Suppressor macrophage treated with lipopolysaccharide for 4 hours (primary cell): ENCODE measurements at places on chromosomes 5 and 9.
A peak's percentile ranks its signal among the peaks of the same experiment; 100 is the strongest.

GRCh38 chr5:35371951-35372426 lies 141.7 kb upstream of the PRLR start:
- DNase-seq, result no peak

DNA sequence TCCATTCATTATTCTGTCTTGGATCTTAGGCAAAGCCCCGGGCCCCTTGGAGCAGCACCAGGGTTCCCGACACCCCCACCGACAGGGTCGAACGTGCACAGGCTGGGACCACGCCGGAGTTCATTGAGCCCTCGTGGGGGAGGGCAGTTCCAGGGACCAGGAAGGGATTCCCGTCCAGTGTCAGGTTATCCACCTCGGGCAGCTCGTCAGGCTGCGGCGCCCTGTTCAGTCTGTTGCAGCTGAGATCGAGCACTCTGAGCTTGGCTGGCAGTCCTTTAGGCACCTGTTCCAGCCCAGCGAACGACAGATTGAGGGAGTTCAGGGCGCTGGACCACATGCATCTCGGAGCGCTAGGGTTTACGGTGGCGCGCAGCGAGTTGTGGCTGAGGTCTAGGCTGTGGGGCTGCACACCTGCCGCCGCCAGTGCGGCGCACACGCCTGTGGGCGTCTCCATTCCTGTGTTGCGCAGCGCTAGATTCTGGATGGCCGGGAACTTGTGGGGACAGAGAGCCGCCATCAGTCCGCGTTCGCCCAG lies 1.1 kb downstream of the CD14 start:
- DNase-seq, result no peak

- no peak for DNase-seq
Observed at GRCh38 chr9:21729648-21730047, 72.8 kb upstream of the MTAP start.

DNA sequence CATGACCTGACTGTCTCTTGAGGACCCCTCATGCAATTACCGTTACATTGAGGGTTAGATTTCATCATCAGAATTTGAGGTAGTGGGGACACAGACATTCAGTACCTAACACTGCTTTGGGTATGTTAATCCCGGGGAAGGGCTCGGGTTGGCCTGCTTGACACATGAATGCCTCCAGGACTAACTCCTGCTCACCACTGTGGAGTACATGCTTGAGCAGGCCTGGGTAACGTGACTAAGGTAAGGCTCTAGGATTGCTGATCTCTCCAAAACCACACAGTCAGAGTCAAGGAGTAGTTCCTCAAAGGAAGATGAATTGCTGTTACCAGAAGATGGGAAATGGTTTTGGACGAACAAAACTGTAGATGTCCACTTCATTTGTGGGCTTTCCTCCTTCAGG lies 376.3 kb upstream of the ZNF462 start:
- DNase-seq, result no peak

DNA sequence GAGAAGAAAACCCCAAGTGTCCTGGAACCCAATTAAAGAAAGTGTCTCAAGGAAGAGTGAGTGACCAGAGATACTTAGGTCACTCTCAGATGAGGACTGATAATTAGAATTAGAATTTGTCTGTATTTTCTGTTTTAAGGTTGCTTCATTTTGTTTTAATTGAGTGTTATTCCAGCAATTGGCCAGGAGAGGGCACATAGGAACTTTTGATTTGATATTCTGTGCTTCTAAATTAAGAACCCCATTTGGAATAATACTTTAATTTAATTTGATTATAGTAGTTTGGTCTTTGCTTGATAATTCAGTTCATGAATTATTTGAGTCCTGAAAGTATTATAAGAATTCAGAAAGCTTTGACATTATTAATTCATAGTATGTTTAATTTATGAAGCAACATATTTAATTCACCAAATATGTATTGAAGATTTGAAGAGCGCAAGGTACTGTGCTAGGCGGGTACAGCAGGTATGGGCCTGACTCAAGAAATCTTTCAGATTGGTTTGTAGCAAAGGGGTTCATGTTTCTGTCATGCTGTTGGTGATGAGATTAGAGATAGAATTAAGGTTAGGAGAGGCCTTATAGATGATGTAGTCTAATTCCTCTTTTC lies 4.9 kb downstream of the MRPL22 start:
- peak; percentile 28 for DNase-seq

DNA sequence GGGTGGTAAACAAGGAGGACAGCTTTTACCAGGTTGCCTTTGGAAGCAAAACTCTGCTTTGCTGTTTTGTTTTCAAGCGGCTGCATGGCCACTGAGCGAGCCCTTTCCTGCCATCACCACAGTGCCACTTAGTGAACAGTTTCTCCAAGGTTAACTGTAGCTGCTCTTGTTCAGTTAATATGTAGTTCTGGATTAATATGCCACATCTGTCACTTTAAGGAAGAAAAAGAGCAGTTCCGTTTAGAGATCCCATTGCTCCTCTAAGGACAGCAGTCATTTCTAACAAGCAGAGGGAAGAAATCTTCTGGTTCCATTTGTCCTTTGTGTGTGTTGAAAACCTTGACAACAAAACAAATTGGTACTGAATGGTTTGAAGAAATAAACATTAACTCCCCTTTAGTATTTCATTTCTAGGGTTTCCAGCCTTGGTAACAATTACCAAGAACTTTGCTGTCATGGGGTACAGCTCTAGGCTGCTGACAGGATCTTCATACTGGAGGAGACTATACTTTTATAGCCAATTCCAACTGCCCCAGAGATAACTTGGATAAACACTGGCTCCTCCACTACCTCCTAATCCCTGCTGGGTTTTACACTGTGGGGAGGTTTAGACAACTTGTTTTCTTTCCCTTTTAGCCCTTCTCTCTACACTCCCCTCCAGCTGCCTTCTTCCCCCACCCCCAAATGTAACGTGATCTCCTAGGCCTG lies 10.3 kb upstream of the ABL1 start:
- no peak for DNase-seq

DNA sequence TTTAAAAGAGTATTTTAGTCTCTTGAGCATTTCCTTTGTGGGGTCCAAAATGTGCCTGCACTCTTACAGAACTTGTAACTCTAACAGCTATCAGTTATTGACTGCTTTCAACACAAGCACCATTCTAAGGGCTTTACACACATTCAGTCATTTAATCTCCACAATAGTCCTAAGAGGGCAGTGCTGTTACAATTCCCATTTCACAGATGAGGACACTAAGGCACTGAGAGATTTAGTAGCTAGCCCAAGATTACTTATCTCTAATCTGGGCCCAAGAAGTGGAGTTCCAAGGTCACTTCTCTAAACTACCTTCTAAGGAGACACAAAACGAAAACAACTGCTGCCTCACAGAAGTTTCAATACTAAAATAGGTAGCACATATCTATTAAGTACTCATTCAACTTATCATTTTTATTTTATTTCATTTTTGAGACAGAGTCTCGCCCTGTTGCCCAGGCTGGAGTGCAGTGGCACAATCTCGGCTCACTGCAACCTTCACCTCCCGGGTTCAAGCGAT lies 275.2 kb downstream of the CWC27 start:
- DNase-seq, result no peak

DNA sequence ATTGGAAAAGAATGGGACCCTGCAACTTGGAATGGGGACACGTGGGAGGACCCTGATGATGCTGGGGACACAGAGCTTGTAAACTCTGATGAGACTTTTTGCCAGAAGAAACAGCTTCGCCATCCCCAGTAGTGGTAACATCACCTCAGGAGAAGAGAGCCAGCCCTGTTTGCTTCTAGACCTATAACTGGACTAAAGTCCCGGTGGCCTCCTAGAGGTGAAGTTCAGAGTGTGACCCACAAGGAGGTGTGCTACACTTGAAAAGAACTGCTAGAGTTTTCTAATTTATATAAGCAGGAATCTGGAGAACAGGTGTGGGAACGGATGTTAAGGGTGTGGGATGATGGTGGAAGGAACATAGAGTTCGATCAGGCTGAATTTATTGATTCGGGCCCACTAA lies 19.8 kb downstream of the NSA2 start:
- no peak for DNase-seq

DNA sequence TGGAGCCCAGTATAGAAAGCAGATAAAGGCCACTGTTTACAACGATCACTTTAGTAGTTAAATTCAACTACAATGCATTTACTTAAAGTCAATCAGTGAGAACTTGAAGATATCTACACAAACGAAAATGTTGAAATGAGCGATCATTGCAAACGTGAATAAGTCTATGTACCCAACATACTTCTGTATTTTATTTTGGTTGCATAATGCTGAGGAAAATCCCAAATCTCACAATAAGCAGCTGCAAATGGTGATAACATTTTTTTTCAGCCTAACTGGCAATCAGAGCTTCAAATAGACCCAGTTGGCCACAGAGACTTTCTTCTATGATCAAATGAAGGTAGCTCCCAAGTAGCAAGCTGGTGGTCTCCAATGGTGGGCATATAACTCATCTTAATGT lies 32.1 kb downstream of the PDGFRB start:
- DNase-seq, result peak; percentile 93

GRCh38 chr9:113541019-113541900 lies 77.7 kb downstream of the RGS3 start:
- no peak for DNase-seq

GRCh38 chr9:214648-215493 lies at the start of gene DOCK8:
TSS of gene DOCK8 (plus strand) at chr9:214865. CDS start at chr9:214977, 112 bp downstream.
- peak; percentile 91 for DNase-seq

DNA sequence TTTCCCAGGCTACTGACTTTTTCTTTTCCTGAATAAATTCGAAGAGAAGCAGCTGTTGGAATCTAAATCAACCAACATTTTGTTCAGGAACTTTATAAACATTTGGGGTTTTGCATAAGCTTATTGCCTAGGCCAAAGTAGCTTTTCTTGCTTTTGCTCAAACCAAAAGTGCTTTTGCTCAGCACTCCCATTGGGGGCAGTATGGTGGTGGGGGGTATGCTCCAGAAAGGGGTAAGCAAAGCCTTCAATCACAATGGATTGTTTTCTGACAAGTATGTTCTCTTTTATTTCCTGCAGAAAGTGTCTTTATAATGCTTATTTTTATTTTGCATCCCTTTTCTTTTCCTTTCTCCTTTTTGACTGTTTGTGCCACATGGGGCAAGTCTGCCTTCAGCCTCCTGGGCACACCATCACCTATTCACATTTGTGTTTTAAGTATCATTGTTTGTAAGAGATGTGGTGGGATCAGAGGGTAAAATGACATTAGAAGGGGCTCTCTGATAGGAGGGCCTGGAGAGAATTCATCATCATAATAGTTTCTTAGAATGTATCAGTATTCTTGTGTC lies 86.0 kb downstream of the PRDM6 start:
- no peak for DNase-seq

DNA sequence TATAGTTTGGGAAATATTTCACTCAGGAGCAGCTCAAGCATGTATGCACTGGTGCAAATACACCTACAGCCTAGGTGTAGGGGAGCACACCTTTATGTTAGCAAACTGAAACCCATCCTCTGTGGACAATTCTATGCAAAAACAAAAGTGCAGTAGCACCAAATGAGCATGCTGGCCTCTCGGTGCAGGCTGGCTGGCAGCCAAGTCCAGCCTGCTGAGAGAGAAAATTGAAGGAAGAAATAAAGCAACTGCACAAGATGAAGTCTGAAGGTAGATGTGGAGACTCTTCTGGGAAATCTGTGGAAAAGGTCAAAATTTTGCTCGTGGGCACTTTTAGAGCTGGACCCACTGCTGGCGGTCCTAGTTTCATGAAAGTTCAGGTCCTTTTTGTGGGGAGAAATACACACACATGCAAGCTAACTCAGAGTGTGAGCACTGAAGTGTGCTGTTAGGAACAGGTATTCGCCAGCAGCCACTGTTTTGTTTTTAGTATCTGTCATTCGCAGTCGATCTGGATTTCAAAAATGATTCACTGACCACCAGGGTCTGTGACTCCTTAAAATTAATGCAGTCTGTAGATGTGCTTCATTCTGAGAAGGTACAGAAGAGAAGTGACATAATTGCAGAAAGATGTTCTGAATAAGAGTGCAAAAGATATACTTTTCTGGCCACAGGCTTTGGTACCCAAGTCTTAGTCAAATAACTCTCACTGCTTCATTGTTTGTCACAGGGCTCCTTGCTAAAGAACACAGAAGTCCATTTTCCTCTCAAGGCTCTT lies 281.7 kb downstream of the PARP8 start:
- DNase-seq, result no peak

DNA sequence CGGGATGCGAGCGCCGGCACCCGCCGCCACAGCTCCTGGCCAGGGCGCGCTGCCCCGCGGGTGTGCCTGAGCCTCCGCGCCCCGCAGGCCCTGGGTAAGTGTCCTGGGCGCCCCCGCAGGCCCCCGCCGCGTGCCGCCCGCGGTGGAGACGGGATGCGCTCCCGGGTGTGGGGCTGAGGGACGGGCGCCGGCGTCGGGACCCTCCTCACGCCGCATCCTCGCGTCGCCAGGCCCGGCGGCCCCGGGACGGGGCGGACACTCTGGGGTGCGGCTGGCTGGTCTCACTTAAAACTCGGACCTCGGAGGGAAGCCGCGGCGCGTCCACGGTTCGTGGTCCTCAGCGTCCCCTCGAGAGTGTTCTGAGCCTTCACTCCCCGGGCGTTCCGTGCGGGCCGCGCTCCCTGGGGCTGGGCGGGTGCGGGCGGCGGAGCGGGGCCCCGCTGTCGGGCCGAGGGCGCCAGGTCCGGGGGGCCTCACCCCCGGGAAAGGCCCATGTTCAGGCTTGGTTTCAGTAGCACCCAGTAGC lies 275 bp downstream of the AHRR start:
- DNase-seq, result no peak

DNA sequence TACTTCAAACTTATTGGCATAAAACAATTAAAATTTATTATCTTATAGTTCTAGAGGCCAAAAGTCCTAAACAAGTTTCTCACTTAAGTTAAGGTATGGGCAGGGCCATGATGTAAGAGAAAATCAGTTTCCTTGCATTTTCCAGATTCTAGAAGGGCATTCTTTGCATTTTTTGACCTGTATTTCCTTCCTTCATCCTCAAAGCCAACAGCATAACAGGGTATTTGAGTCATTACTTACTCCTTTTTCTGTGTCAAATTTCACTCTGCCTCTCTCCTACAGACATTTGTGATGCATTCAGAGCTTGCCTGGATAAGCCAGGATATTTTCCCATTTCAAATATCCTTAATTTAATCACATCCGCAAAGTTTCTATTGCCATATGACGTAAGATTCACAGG lies 1499.0 kb downstream of the EFNA5 start:
- DNase-seq, result no peak

GRCh38 chr9:134922066-134922931 lies 4.6 kb upstream of the FCN1 start:
- DNase-seq, result peak; percentile 87
